ENCODE measurements at places on chromosomes 11 and 22.

GRCh38 chr22:32802237-32802765, 796 bp downstream of the TIMP3 start:
- no peak for DNase-seq

DNA sequence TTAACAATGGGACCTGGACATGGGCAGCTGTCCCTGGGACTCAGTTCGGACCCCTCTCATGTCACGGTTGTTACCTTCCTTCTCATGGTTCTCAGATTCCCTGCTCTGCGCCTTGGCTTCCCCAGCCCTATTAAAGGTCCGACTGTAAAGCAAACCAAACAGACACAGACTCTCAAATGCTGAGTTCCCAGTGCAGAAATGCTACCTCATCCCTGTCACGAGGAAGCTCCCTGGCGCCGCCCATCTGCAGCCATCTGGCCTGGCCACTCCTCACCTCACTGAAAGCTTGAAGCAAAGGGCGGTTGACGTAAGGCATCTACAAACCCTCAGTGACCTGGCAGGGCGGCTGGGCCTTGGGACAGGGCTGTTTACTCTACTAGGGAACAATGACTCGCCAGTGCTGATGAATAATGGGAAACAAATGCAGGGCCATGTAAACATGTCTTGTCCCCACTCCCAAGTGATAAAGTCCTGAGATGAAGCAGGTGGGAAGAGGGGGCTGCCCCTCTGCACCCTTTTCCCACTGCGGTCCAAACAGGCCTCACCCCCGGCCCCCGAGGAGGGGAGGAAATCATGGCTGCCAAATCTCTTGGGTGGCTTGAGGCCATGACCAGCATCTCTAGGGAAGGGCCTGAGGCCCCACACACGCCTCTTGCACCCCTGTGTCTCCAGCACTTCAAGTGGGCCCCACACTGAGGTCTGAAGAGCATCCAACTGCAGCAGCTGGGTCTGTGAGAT, 49.3 kb downstream of the SCUBE1 start:
- DNase-seq, result no peak

GRCh38 chr11:74316772-74317505, 5.5 kb upstream of the P4HA3 start:
- DNase-seq, result no peak

- DNase-seq, result no peak
Observed at GRCh38 chr22:32378707-32379272, 21.1 kb downstream of the RFPL3 start.

All from KG1 (cell line).